GM12878 (cell line): ENCODE measurements at places on chromosomes 5 and 9.

GRCh38 chr5:32683125-32683524 is 28.0 kb upstream of the NPR3 start:
- no peak for DNase-seq

DNA sequence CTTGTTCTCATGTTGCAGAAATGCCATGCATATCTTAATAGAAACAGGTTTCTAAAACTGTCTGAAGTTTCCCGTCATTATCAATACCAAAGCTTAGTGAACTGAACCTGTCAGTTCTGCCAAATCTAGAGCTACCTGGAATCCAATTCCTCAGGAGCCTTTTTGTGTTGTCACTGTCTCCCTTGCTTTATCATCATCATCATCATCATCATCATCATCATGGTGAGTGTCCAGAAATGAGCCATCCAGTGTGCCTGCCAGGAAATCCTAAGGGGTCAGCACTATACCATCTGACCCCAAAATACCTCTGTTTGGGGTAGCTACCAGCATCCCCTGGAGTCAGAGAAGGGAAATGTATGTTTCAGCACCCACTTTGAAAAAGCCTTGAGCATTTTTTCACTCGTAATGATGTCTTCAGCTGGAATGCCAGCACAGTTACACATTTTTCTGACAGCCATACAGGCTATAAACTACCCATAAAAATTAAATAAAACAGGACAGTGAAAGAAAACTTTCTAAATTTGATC is 150.3 kb downstream of the NR2F1-AS1 start:
- DNase-seq = no peak

DNA sequence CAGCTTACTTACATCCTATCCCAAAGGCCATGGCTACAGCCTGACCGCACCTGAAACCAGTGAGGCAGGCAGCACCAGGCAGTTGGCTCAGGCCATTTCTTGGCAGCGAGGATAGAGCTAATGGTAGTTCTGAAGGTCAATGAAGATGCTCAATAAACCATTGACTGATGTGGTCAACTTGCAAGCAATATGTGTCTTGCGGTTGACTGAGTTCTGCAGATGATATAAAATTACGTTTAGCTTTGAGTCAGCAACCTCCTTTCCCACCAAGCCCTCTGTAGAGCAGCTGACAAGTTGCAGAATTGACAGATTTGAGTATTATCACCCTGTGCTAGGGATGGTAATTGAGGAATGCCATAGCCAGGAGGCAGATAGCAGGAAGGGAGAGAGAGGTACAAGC is 189.0 kb upstream of the PUM3 start:
- DNase-seq = peak; percentile 3

DNA sequence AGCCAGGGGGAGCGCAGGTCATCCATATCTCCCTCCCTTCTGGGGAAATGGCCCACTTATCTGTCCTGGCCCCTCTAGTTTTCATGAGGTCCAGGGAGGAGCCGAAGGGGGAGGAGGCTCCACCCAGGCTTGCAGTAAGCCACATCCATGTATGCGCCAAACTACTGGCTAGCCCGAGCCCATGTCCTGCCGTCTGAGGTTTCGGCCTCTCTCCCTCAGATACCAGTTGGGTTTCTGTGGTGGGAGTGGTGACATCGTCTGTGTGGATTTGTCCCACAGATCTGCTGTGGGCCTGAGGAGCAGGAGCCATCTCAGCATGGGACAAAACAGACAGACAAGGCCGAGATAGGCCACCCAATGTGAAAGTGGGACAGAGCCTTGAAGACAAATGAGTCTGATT is 78.3 kb upstream of the ORM1 start:
- DNase-seq = no peak

DNA sequence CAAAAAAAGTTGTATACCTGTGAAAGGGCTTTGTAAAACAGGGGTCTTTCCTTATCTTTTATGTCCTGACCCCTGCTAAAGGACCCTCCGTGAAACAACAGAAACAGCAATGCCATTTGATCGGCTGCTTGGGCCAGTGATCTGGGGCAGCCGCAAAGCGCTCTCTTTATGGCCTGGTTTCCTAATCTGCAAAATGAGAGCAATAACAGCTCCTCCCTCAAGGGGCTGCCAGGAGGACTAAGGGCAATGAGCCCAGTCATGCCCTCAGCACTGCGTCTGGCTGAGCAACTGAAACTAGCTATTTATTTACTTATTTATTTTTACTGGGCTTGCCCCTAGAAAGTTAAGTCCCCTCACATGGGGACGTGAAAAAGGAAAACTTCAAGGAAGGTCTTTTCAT is 18.3 kb downstream of the CMBL start:
- DNase-seq = no peak

DNA sequence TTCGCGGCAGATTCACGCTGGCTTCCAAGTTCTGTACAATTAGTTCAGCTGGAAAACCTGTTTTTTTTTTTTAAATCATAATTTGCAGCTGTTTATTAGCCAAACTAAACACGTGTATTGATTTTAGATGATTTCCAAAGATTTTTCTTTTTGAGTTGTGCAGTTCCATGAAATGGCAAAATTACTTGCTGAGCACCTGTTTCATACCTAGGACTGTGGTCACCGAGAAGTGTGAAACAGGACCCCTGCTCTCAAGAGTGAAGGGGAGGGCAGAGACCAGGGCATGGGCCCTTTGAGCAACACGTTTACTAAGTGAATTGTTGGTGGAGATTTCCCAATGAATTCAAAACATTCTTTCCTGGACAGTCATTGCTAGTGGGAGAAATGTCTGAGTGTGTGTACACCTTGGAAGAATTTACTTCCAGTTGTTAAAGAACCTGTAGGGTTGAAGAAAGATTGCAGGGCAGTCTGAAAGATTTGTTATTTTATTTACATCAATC is 688 bp downstream of the SNX24 start:
- no peak for DNase-seq

- no peak for DNase-seq
Observed at GRCh38 chr5:152676196-152676595, 271.1 kb upstream of the NMUR2 start.

DNA sequence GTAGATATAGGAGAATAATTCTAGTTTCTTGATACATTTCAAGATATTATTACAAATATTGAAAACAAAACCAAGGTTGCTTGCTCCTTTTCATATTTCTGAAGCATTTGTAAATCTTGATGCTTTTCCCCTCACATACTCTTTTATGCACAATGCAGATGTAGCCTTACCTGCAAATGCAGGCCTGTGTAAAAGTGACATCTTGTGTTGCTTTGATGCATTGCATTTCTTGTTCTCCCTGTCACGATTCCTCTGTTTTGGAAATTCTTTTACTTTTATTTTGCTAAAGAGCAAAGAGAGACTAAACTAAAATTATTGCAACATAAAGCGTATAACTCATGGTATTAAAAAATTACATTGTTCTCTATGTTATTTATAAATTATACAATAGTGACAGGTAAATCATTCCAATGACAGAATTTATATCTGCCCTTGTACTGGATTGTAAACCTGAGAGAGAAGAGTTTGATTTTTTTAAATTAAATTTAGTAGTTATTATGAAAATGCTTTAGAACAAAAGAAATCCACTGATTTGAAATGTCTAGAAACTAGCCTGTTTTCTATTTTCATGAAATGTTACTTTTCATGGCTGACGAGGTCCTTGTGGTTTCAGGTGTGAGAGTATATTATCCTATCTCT is 970.0 kb downstream of the MAT2B start:
- no peak for DNase-seq

DNA sequence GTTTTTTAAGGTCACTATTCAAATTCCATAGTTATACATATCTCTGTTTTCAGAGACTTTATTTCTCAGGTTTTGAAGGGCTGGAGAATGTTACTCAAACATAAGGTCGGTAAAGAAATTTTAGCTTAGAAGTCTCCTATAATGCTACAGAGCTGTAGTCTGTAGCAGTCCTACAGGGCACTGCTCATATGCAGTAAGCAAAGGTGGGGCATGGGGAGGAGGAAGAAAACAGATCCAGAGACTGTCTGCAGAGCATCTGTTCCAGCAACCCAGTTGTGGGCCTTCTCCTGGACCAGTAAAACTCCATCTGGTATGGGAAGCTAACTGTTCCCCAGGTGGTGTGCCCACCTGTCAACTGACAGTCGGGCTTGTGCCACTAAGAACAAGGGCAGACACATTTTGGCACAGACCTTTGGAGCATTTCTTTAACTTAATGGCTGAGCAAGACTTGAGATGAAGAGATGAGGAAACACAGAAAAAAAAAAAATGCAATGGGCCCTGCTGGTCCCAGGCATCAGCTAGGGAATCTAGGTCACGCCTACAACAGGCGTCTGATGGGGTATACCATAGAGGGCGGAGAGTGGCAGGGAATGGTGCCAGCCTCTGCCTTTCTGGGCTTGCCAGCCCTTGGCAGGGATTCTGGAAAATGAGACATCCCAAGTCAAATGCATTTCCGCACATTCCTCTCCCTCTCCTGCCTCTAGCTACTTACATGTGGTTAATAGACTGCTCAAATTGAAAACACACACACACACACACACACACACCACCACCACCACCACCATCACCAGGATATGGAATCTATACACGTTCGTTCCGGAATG is 218.9 kb downstream of the ARL15 start:
- no peak for DNase-seq

DNA sequence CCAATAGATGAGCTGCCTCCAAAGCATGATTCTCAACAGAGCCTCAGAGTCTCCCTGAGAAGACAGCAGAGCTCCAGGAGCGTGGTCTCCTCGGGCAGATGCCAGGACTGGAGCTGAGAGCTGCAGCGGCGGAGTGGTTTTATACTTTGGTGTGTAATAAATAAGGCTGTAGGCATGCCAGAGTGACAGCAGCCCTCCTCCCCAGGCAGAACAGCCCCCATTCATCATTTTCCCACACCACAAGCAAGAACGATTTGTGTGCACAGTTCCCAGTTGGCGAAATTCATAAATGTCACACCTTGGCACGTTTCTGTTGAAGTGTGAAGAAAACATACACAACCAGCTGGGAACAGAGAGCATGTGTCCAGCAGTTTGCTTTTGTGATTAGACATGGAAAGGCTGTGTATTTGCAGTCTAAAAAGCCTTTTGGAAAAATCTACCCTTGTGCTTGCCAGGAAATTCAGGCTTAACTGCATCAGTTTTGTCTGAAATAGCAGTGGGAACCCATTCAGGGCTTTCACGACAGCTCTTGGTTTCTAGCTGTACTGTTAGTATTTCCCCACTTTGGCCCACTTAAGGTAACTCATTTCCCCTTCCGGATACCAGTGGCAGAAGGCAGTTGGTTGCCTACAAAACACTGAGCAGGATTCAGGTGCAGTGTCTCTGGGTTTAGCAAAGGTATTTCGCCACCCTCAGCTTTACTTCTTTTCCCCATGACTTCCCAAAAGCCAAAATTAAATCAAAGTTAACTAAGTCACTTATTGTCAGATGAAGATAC is at the start of gene C1QTNF3:
TSS of gene C1QTNF3 (minus strand) at position 115 of the 778 bp plus-strand sequence. CDS start at position 27, 88 bp downstream.
- DNase-seq = no peak

DNA sequence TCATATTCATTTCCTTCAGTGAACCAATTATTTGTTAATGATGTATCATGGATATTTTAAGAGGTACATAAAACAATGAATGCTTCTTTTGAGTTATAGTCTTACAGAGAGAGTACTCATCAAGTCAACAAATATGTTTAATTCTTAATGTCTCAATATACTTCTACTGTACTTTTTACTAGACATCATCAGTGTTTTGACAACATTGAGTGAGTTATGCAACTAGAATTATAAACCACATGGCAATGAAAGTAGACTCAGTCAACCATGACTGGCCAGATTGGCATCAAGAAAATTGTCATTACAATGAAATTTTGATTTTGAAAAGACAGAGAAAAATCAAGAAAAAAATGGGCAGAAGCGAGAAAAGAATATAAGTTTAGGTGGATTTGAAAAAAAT is 1248.1 kb upstream of the CDH18 start:
- DNase-seq = no peak

DNA sequence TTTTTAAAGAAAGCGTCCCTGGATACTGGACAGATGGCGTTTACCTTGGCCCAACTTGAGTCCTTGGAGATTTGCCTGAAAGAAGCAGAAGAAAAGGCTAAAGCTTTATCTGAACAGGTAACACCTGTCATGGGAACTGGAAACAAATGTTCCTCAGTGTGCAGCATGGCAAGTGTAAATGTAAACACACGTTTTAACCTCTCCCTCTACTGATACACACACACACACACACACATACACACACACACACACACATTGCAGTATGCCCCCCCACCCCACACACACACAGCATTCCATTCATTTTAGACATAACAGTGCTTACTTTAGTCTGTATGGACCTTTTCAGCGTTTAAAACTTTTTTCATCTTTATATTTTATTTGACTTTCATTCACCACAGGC is 51.1 kb downstream of the CCDC192 start:
- DNase-seq = no peak

- DNase-seq = no peak
Observed at GRCh38 chr5:82721087-82721410, 356.1 kb downstream of the TMEM167A start.

- DNase-seq = no peak
Observed at GRCh38 chr9:78011049-78011448, 20.6 kb downstream of the GNAQ start.

- DNase-seq = peak; percentile 45
Observed at GRCh38 chr5:54743997-54744788, 226.6 kb downstream of the SNX18 start.

DNA sequence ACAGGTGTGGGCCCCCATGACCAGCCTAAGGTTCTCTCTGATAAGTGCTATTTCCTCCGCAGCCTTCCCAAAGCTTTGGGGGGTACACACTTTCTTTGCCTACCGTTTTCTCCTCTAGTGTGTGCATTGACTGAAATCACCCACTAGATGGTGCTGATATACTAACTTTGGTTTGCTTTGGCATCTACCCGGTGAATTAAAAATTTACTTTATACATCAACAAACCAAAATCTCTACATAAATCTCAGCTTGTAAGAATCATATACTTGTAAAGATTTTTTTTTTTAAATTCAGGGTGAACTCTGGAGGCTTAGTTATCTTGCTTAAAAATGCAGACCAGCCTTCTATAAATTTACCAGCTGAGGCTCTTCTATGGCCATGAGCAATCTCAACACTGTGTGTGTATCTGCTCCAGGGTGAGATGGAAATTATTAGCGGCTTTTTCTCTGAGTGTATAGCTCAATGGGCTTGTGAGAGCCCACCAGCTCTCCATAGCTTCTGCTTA is 475.7 kb upstream of the TNC start:
- no peak for DNase-seq

GRCh38 chr9:129054163-129054851 is 17.9 kb downstream of the MIGA2 start:
- no peak for DNase-seq

GRCh38 chr5:177495243-177496060 is 2.0 kb downstream of the PDLIM7 start:
- no peak for DNase-seq

- DNase-seq = no peak
Observed at GRCh38 chr9:77843871-77844155, 187.8 kb downstream of the GNAQ start.

- DNase-seq = peak; percentile 71
Observed at GRCh38 chr9:1929722-1930244, 85.4 kb upstream of the SMARCA2 start.

- peak; percentile 31 for DNase-seq
Observed at GRCh38 chr9:130239741-130240241, 25.8 kb upstream of the HMCN2 start.

DNA sequence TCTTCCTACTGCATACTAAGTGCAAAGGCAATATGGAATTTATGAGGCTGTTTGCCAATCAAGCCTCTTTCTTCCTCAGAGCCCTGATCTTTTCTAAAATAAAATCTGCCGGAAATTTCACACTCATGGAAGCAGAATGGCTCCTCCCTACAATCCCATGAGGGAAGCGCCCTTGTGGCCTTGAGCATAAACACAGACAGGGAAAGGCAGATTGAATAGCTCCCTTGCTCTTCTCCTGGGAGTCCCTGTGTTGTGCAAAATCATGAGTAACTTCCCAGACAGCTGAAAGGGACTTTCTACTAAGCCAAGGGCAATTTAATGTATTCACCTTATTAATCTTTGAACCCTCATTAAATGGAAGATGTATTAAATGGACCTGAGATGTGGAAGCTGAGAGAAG is 226.1 kb upstream of the PIK3R1 start:
- no peak for DNase-seq
